ENCODE measurements at places on chromosomes 4 and X. TPM values are rescaled to one million over a fixed set of nuclear protein-coding genes. Genes with fewer than 3 reads are reported as not detected.

GRCh38 chr4:5143940-5144339, 92.7 kb downstream of the STK32B start:
- no peak for DNase-seq

GRCh38 chrX:154466907-154467306, 8.8 kb downstream of the PLXNA3 start:
- DNase-seq, result no peak

The UCP1 gene
- total RNA-seq, result 1.7 TPM

DNA sequence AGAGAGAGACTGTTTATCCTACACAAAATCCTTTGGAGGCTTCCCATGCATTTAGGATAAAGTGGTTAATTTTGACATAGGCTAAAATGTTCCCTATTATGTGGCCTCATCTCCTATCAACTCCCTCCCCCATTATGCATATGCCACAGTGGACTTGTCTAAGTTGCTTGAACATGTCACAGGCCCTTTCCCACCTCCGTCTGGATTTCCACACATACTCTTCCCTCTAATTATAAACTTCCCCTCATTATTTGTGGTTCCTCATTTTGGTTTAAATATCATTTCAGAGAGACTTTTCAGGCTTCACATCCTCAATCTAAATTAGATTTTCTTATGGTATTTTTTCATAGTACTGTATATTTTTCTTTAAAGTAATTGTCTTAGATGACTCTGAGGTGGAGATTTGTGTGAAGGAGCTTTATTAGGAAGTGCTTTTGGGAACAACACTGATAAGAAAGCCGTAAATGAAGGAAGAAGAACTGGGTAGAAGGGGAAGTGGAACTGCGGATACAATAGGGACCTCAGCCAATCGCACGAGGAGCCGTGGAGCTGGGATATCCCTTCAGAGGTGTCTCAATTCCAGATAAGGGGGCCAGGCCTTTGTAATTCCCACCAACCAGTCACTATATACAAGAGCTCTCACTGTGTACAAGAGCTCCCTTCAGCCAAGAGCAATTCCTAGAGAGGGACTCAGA, 7.9 kb downstream of the C4orf17 start:
- DNase-seq, result no peak

The CORIN gene
- 11.8 TPM for total RNA-seq

The TCEAL7 gene
- 44.0 TPM for total RNA-seq

The SULT1B1 gene
- 1.8 TPM for total RNA-seq

GRCh38 chrX:130171446-130172126, at the start of gene RAB33A:
Gene RAB33A (plus strand): TSS chrX:130171962. CDS start chrX:130172063, 101 bp downstream.
- DNase-seq, result no peak

DNA sequence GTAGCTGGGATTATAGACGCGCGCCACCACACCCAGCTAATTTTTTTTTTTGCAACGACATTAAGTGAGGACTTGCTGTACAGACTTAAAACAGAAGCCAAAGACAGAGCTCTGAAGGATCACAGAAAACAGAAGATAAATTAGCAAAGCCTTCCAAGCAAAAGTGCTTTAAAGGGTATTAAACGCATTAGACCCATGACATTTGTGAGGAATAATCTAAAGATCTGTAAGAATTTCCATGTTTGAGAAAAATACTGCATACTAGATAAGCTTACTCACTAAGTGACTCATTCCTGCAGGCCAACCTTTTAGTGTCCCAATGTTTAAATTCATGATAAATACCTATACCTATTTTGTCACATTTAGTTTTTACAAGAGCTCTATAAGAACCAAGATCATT, 27.4 kb downstream of the SMARCA1 start:
- DNase-seq, result no peak

DNA sequence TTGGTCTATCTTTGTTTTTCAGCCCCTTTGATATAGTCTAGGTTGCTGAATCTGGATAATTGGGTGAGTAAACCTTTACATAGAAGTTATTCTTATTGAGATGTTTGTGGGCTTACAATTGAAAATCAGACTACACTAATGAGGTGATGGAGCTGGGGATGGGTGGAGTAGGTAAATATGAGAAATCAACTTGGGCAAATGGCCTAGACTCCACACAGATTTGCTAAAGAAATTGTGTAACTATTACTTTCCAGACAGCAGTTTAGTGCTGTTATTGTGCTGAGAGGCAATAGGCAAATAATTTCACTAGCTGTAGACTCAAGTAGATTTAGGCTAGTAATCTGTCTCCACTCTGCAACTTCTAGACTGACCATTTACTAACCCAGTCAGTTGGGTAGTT, 8.2 kb downstream of the DIAPH2 start:
- DNase-seq, result no peak

The PNMA5 gene
- total RNA-seq, result not detected

GRCh38 chrX:18146954-18147353, 73.7 kb downstream of the BEND2 start:
- no peak for DNase-seq

GRCh38 chrX:132257116-132257515, 37.9 kb upstream of the RAP2C start:
- peak; percentile 39 for DNase-seq

The LRIT3 gene
- total RNA-seq, result 0.10 TPM

- DNase-seq, result no peak
These were observed 87.3 kb downstream of the CAMK2D start for GRCh38 chr4:113674251-113674650.

GRCh38 chr4:156495091-156495490, 476.5 kb downstream of the PDGFC start:
- DNase-seq, result no peak

- no peak for DNase-seq
These were observed 46.0 kb downstream of the TFDP3 start for GRCh38 chrX:133171962-133172708.
